ENCODE measurements at places on chromosomes 7 and 10.

GRCh38 chr7:22787951-22788350 is 34.7 kb downstream of the TOMM7 start:
- no peak for DNase-seq

GRCh38 chr7:131829947-131830558 is 273.6 kb upstream of the PODXL start:
- DNase-seq, result no peak

- no peak for DNase-seq
Measured at GRCh38 chr10:97547962-97548361, 24.6 kb upstream of the ANKRD2 start.

- no peak for DNase-seq
Measured at GRCh38 chr10:97150616-97151015, 35.1 kb downstream of the SLIT1 start.

DNA sequence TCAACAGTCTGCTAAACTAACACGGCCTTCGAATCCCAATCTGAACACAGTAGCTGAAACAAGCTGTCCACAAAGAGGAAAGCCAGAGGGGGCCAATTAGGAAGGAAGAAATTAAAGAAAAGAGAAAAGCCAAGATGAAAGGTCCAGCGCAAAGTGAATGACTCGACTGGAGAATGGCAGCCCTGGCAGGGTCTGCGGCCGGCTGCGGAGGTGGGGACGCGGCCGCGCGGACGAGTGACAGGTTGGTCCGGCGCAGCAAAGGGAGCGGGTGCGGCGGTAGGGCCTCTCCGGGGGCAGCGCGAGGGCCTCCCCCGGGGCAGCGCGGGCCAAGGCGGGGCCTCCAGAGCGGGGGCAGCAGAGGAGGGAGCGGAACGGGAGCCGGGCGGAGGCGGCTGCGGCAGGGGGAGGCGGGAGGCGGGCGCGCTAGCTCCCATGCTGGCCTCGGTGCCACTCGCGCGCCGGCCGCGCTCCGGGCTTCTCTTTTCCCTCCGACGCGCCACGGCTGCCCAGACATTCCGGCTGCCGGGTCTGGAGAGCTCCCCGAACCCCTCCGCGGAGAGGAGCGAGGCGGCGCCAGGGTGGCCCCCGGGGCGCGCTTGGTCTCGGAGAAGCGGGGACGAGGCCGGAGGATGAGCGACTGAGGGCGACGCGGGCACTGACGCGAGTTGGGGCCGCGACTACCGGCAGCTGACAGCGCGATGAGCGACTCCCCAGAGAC is at the start of gene VWC2:
VWC2 (plus strand) TSS at position 421 of the 718 bp plus-strand sequence. CDS start 1,798 bp downstream, outside the sequence.
- no peak for DNase-seq

DNA sequence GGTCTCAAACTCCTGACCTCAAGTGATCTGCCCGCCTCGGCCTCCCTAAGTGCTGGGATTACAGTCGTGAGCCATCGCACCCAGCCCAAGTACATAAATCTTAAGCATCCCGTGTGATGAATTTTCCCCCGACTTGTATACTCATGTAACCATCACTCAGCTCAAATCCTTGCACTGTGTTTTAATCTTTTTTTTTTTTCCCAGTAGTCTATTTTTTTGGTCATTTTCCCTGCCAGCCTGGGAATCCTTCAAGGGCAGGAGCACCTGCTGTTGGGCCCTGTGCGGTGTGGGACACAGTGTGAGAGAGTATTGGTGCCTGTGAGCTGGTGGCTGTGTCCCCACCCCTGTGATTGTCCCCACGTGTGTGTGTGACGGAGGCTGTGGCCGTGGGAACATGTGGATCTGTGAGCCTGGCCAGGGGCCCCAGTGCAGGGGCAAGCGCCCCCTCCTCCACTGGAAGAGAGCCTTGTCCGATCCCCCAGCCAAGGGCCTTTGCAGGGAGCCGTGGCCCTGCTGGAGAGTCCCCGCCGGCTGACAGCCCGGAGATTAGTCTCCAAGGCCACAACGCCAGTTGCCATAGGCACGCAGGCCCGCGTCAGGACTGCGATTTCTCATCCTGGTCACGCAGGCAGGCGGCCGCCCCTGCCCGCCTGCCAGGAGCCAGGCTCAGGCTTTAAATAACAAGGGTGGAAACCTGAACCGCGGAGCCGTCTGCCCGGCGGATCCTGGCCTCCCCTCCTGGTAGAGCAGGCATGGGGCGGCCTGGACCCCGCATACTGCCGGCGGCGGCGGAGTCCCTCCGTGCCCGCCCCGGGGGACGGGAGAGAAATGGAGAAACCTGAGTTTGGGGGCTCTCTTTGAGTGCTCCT is 26.5 kb downstream of the GTF2IRD1 start:
- DNase-seq, result no peak

- no peak for DNase-seq
Measured at GRCh38 chr10:104328646-104328895, 9.7 kb downstream of the ITPRIP start.

DNA sequence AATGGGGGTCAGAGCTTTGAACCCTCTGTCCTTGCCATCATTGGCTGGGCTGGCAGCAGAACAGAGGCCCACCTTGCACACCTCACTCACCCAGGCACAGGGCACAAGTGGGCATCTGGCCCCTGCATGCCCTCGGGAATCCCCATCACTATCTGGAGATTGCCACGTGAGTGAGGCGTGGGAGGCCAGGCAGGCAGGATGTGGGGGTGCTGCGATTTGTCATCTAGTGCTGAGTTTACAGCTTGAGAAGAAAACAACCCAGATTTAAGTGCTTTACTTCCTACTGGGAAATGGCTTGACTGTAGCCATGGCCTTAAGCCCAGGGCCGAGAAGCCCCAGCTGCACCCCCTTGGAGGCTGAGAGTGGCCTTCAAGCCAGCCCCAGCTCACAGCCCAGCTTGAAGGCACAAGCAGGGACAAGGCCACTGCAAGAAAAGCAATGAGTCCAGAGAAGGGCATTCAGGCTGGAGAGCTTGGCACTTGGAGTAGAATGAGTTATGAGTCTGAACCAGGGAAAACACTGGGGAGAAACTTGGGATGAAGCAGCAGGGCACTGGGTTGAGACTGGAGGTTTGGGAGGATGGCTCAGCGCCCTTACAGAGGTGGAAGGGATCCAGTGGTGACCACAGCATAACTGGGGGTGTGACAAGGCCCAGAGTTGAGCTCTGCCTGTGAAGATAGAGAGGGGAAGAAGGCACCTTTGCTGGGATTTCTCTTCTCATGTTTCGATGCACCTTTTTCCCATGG is 123.0 kb downstream of the CXCL12 start:
- no peak for DNase-seq

DNA sequence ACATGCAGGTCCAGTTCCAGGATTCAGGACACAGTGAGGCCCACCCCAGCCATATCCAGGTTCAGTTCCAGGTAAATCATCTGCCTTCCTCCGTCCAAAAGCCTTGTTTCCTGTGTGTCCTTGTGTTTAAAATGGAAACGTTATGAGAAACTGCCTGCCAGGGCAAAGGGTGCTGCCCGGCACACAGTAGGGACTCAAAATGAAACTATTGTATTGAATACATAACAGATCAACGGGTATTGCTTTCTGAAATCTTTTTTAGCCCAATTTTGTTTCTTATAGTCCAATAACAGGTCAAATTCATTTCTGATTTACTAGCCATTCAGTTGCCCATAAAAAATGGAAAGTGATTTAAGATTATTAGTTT is 115.5 kb downstream of the EGFR start:
- no peak for DNase-seq

DNA sequence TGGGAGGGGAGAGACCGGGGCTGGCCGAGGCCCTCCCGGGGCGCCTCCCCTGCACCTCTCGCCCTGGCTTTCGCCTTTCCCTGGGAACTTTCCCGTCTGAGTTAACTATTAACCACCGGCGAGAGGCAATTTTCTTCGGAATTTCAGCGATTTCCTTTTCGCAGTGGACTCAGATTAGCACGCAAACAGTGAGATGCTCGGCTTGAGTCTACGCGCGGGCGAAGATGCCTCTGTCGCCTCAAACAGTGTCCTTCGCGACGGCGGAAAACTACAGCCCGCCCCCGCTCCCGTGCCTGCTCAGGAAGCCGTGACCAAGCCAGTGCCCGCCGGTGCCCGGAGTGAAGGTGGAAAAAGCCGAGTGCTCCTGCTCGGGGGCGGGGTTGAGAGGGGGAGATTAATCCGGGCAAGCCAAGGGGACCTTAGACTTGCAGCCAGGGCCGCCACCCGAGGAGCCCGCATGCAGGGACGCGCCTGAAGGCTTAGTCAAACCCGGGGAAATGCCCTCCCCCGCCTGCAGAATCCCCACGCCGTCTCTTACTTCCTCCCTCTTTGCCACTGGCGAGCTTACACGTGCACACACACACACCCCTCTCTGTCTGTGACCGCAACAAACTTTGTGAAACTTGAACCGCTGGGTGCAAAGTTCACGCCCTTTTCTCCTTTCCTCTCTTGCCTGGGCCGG is 14.5 kb upstream of the PAX2 start:
- DNase-seq, result no peak

DNA sequence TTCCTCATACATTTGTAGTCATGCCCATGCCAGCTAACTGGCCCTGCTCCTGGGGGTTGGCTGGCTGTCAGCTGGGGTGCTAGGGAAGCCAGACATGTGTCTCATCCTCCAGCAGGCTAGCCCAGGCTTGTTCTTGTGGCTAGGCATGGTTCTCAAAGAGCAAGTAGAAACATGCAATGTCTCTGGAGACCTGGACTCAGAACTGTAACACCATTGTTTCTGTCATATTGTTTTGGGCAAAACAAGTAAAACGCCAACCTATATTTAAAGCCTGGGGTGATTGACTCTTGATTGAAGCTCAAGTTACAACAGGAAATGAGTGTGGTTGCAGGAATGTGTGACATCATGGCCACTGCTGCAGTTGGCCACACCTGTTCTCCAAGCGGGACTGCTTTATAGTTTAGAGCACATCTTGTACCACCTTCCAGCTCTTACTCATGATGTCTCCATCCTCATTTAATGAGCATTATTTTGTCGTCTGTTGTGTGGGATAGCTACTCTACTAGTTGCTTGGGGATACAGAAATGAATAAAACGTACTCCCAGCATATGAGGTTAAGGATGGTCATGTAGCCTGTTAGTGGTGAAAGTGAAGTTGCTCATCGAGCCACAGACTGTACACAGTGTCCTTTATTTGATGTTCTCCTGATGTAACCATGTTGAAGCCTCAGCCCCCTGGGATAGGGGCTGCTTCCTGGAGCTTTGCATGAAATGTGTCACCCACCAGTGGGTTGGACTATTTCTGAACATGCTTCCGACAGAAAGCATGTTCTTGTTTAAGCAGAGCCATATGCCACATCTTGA is 168.4 kb downstream of the SORCS3 start:
- DNase-seq, result no peak

DNA sequence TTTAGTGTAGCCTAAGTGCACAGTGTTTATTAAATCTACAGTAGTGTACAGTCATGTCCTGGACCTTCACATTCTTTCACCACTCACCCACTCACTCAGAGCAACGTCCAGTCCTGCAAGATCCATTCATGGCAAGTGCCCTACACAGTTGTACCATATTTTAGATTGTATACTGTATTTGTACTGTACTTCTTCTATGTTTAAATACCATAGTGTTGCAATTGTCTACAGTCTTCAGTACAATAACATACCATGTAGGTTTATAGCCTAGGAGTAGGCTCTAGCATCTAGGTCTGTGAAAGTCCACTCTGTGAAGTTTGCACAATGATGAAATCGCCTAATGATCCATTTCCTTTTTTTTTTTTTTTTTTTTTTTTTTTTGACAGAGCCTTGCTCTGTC is 12.0 kb downstream of the EEPD1 start:
- DNase-seq, result no peak

GRCh38 chr7:73567846-73568685 is 10.3 kb downstream of the TBL2 start:
- DNase-seq, result no peak

GRCh38 chr7:21107101-21107500 is 320.4 kb upstream of the SP8 start:
- DNase-seq, result no peak

DNA sequence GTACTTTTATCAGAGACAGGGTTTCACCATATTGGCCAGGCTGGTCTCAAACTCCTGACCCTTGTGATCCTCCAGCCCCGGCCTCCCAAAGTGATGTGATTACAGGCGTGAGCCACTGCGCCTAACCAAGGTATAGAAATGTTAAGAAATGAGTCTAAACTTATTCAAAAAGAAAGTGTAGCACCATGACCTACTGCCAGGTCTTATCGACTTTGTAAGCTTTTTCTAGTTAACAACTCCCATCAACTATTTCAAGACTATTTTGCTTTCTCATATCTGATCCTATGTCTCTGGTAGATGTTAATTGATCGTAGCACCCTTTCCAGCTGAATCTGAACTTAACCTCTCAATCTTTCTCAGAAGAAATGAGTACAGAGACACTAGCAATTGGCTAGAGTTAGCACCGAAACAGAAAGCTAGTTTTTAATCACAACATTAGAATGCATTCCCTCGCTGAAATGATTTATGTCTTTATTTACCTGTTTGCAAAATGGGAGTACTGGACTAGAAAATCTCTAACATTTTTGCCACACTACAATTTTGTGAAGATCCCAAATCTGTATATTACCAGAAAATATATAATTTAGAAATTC is 114.0 kb upstream of the HGF start:
- no peak for DNase-seq
